Activated CD4-positive, alpha-beta memory T cell treated with anti-CD3 and anti-CD28 coated beads, Interleukin-2, amount 10 ng/mL, durations not matched to agents 7 days and 5 days (primary cell): ENCODE measurements at places on chromosomes 3 and 15.

GRCh38 chr3:112555535-112556170 lies 6.1 kb downstream of the ATG3 start:
- no peak for DNase-seq

- DNase-seq = no peak
Measured at GRCh38 chr3:96959474-96959873, 145.1 kb downstream of the EPHA6 start.

GRCh38 chr3:126126286-126126685 lies 42.4 kb upstream of the SLC41A3 start:
- DNase-seq = no peak

DNA sequence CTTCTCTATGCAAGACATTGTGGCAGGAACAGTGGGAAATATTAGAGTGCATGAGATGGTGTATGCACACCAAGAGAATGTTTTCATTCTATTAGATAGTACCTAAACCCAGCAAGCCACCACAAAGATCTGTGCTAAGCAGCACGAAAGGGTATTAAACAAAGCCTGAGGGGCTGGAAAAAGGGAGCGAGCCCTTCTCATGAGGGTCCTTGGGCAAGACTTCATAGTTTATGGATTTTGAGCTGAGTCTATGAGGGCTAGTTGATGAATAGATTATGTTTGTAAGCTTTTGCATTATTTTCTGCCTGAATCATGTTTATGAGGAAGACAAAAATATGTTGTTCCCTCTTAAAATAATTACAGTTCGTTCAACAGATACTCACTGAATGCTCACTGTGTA lies 9.4 kb upstream of the ACTC1 start:
- DNase-seq = no peak

- no peak for DNase-seq
Measured at GRCh38 chr3:63751459-63751858, 67.6 kb upstream of the C3orf49 start.

- DNase-seq = no peak
Measured at GRCh38 chr3:61288446-61288845, 37.2 kb upstream of the FHIT start.

- no peak for DNase-seq
Measured at GRCh38 chr15:66312144-66312543, 18.8 kb downstream of the DIS3L start.

GRCh38 chr3:160065786-160066185 lies 77.2 kb downstream of the IL12A start:
- DNase-seq = no peak

GRCh38 chr15:63156755-63157117 lies 541 bp downstream of the RPS27L start:
- peak; percentile 33 for DNase-seq

DNA sequence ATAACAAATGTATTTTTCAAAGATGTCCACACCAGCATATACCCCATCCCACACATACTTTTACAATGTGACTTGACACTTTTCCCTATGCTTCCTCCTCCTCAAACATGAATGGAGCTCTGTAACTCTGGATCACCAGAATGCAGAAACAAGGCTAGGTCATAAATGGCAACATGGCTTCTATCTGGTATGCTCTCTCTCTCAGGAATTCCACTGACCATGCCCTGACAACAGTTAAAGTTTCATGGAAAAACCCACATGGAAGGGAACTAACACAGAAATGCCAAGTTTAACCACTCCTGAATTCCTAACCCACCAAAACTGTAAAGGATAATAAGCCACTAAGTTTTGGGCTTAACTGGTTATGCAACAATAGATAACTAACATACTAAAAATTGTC lies 19.9 kb downstream of the MYO9A start:
- no peak for DNase-seq

GRCh38 chr3:161171113-161171512 lies 50.0 kb upstream of the NMD3 start:
- DNase-seq = no peak

- DNase-seq = no peak
Measured at GRCh38 chr3:88114878-88115549, 34.7 kb upstream of the C3orf38 start.

GRCh38 chr3:36444909-36445308 lies 64.6 kb downstream of the STAC start:
- DNase-seq = no peak
